Stimulated activated CD8-positive, alpha-beta memory T cell treated with anti-CD3 and anti-CD28 coated beads, Interleukin-4, amount 100 ng/mL, for 24 hours (primary cell): ENCODE measurements at places on chromosomes 1 and 21.

DNA sequence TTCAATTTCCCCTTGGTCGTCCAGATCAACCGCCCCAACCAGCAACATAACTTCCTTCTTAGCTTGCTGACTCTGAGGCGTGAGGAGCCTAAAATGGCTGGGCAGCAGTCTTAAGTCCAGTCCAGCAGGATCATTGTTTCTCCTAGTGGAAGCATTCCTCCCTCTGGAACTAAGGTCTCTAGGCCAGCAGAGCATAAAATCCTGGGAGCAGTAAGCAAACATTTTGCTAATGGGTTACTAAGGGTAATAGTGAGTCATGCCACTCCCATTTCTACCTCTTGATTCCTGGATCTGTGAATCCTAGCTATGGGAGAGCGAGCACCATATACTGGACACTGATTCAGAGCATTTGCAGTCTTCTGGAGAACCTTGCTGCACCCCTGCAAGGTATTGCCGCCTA lies 59.9 kb downstream of the ADSS2 start:
- DNase-seq, result no peak

GRCh38 chr21:36589352-36589971 lies 109.5 kb upstream of the SIM2 start:
- DNase-seq, result no peak

DNA sequence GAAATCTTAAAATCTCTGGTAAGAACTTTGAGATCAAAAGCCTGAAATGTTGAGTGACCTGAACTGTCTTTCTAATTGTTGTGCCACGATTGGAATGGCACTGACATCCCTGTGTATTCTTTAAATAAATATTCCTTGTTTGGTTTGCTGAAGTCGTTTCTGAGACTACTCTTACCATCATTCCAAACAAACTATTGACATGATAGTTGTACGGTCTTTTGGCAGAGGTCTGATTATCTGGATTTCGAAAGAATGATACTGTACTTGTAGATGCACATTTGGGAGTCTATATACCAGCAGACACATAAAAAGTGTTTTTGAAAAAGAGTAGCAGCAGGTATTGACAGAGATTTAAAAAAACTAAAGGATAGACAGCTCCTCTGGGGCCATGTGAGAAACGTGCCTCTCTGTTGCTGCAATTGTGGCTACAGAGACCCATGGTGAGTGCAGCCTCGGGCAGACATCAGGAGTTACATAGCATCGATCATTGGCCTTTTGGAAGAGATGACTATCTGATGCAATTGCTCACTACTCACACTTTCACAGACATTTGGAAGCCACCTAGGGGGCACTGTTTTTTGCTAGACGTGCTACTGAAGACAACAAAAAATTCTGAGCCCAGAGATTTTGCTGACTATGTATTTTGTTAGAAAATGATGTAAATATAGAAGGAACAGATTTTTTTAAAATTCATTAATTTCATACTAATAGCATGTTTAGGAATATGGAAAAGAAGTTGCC lies 464.5 kb downstream of the KCNT2 start:
- DNase-seq, result no peak

DNA sequence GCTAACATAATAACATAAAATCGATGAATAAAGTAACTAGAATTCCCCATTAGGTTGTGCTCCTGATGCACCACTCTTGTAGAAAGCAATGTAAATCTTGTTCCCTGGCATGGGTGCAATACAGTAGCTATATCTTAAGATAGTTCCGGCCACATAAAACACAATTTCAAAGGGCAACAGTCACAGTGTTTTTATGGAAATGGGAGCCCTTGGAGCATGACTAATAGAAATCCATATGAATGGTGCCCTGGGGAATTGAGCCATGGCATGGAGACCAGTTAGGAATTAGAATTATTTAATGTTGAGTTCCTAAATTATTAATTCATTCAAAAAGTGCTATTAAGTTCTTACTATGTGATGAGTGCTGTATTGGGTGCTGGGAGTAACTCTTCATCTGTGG lies 118.7 kb downstream of the KCNK2 start:
- DNase-seq, result no peak

GRCh38 chr1:28501925-28502324 lies 3.9 kb upstream of the RCC1 start:
- no peak for DNase-seq

- no peak for DNase-seq
Observed at GRCh38 chr1:237012788-237013383, 8.6 kb upstream of the MT1HL1 start.

DNA sequence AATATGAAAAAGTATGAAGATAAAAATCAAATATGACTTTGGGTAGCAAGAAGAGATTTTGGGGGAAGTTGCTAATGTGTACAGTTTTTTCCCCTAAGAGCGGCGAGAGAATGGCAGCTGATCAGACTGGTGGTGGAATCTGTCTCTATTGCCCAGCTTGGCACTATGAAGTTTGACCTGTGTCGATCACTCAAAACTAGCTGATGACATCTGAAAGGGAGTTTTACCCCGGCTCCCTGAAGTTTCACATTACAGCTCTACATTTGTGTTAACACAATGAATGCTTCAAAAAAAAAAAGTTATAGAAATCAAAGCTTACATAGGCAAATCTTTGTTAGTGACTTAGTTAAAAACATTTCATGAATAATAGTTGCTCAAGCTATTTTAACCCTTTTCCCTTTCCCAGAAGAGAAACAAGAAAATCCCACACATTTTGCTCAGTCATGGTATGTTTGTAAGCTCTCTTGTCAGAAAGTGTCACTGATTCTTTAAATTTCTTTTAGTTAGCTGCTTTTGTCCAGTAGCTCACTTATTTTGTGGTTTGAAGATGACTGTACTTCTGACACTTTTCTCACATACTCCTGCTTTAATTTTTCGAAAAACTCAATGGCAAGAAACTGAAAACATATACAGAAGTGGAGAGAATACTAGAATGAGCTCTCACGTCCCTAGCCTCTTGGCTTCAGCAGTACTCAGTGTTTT lies 41.3 kb downstream of the DYRK1A start:
- DNase-seq, result no peak

DNA sequence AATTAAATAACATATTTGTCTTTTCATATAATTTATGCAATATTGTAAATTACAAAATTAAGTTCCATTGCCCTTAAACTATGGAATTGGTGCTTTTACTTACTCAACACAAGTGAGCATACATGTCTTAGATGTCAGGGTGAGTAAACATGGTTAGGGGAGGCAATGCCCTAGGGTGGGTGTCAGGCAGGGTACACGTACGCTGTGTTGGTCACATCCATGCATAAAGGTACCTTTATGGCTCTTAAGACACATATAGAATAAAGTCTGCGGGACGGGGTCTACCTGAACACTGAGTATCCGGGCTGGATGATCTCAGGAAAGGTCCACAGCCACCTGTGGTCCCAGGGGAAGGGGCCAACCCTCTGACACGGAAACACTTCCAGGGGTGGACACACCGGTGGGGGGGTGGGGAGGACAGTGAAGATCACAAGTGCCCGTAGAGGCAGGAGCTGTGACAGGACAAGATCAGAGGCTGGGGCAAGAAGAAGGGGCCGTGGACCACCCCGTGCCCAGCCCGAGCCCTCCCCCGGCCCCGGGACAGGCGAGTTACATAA lies 720 bp downstream of the LIN9 start:
- no peak for DNase-seq

DNA sequence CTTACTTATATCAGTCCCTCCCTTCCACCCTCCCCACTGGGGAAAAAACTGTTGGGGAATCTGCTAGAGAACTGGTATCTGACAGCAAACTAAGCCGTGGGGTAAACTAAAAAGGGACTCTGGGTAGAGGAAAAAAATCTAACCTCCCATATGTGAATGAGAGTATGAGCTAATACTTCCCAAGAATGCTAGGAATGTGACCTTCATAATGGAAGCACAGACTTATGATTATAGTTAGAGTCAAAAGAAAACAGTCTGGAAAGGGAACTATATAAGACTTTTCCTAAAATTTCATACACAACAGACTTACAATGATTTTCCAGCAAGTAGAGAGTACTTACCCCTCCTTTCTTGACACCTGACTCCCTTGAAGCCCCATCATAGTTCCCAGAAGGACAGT lies 23.0 kb upstream of the RBBP5 start:
- DNase-seq, result no peak

- no peak for DNase-seq
Observed at GRCh38 chr1:3669971-3670431, 17.7 kb downstream of the TP73 start.

GRCh38 chr1:49102752-49103151 lies 326.1 kb upstream of the BEND5 start:
- DNase-seq, result no peak

DNA sequence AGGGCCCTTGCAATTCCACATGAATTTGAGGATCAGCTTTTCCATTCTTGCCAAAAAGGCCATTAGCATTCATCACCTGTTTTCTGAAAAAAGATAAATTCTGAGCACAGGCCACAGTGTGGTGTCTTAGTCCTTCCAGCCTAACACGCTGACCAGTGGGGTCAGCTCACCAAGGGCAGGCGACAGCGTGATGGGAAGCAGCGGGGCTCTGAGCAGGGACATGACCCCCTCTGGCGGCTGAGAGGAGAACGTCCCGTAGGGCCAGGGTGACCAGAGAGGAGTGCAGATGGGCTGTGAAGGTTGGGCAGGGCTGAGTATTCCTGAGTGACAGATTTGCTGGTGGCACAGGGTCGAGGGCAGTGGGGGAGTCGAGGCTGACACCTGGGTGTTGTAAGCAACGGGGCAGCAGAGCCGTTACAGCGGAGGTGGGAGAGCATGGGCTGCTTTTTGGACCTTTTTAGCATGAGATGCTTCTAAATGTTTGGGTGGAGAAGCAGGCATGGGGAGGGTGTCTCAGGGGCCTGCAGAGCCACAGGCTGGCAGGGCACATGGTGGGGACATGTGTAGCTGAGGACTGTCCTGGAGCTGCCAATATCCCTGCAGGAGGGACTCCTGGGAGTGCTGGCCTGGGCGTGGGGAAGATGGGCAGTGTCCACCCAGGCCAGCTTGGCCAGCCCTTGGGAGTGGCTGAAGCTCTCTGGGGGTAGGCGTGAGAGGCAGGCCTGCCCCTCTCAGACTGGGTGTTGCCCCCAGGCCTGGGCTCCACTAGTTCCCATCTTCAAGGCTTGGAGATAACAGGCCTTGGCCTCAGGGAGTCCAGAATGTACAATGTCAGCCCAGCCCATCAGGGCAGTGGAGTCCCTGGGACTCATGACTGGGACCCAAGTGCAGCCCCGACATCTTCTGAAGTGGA lies 8.6 kb upstream of the CALML6 start:
- peak; percentile 50 for DNase-seq

DNA sequence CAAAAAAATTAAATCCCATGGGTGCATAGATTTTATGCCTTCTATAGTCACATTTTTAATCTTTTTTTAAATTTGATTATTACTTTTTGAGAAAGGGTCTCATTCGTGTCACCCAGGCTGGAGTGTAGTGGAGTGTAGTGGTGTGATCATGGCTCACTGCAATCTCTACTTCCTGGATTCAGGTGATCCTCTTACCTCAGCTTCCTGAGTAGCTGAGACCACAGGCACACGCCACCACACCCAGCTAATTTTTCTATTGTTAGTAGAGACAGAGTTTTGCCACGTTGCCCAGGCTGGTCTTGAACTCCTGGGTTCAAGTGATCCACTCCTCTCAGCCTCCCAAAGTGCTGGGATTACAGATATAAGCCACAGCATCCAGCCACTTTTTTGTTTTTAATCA lies 10.4 kb downstream of the CBR3 start:
- DNase-seq, result no peak

DNA sequence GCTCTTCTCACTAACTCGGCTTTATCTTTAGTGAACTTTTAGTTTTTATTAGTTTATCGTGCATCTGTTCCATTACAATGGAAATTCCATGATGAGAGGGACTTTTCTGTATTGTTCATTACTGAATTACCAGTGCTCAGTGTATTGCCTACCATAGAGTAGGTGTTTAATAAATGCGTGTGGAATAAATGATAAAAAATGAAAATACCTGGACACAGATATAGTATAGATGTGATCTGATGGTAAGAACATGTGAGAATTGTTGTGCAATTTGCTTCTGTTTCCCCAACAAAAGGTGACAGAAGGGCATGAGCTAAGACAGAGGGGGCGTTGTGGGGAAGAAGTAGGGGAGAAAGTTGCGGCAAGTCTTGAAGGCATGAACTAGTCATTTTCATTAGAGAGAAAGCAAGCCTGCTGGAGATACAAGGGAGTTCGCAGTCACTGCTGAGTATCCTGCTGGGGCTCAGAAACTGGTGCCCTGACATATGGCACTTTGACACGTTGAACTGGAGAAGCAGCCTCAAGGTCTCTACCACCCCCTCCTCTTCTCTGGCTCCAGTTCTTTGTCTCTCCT lies 5.6 kb upstream of the COG2 start:
- no peak for DNase-seq

DNA sequence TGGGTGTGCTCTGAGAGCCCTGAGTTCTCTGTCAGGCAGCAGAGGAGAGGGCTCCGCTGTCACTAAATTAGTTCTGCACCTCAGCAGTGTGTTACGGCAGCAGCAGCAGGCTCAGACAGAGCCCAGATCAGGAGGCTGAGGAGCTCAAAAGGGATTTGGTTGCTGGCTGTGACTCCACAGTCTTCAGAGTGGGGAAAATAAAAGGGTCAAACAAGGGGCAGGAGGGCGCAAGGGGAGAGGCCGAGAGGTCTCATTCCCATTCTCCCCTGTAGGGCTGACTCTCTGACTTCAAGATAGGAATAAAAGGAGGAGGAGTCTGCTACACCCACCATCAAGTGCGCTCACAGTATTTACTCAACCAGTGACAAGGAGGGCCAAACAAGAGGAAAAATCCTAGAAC lies 9.2 kb upstream of the SLC45A3 start:
- DNase-seq, result no peak

GRCh38 chr1:169049258-169049938 lies 57.1 kb upstream of the ATP1B1 start:
- DNase-seq, result peak; percentile 1

- DNase-seq, result no peak
Observed at GRCh38 chr1:219173434-219173757, 282 bp upstream of the LYPLAL1 start.

DNA sequence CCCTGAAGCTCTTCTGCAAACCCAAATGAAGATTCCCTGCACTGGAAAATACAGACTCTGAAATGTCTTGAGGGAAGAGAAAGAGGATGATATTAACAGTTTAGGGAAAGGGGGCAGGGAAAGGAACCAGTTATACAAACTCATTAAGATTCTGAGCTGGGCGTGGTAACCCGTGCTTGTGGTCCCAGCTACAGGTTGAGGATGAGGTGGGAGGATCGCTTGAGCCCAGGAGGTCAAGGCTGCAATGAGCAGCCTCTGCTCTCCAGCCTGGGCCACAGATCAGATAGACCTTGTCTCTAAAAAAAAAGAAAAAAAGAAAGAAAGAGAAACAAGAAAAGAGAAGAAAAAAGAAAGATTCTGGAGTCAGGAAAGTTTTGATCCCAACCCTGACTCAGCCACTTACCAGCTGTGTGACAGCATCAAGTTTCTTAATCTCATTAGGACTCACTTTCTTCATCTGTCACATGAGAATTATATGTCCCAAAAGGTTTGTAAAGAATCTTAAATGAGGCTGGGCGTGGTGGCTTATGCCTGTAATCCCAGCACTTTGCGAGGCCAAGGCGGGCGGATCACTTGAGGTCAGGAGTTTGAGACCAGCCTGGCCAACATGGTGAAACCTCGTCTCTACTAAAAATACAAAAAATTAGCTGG lies 53.9 kb downstream of the OPTC start:
- no peak for DNase-seq
